ENCODE measurements at places on chromosomes 2 and 18.

DNA sequence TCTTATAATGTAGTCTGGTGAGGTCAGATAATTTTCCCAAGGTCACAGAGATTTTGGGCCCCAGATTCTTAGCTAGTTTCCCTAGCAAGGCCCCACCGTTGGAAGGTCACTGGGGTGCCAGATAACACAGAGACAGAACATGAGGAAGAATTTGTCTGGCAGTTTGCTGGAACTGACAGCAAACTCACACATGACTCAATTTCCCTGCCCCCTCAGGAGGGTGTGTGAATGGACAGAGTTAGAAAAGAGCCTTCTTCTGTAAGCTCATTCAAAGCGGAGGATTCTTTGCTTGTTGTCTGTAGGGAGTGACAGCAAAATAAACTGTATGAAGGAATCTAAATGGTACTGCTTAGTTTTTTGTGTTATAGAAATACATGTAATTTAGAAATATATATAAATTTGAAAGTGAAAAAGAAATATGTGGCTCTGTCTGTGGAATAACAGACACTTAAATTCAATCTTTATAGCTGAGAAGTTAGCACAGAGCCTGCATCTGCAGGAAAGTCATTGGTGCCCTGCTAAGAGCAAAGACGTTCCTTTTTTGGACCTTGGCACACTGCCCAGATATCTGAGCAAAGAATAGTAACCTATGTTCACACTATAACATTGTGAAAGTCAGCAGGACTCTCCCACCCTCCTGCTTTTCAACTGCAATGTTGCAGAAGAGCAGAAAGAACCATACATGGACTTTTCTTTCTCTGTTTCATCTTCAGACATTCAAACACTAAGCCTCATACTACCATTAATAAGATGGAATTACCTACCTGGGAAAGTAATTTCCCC, 2.1 kb downstream of the MDH1 start:
- DNase-seq = no peak

GRCh38 chr2:9765611-9766531, 77.4 kb upstream of the TAF1B start:
- DNase-seq = no peak

DNA sequence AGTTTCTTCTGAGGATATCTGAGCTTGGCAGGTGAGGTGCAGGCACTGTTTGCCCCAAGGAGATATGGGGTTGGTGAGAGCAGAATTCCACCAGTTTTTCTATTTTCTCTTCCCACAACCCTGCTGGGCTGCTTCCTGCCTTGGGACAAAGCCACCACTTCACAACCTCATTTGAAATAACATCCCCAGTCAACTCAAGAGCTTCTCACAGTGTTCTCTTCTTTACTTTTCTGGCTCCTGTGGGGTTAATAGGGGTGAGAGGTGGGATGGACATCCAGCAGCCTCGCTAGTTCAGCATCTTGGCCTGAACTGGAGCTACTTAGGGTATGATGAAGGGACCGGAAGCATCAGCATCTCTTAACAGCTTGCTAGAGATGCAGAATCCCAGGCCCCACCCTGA, 106.3 kb downstream of the SLC4A3 start:
- no peak for DNase-seq

- no peak for DNase-seq
Observed at GRCh38 chr2:156541229-156541628, 105.0 kb downstream of the GPD2 start.

GRCh38 chr2:206084439-206084869, 1.5 kb downstream of the INO80D start:
- no peak for DNase-seq

DNA sequence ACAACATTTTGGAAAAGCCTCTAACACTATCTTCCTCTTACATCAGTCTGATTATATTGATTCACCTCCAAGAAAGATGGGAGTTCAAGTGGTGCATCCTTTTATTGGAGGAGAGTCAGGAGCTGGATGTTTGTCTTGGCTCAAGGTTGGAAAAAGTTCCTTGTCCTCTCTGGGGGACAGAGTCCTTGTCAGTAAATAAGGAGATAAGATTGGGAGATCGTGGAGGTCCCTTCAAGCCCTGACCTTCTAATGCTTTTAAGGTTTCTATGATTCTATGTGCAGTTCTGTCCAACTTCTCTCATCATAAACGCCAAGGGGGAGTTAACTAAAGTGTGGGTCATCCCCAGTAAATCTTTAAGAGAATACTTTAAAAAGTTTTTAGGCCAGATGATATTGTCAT, 60.9 kb upstream of the CCBE1 start:
- DNase-seq = no peak

GRCh38 chr2:221077251-221077650, 494.9 kb downstream of the EPHA4 start:
- DNase-seq = no peak

DNA sequence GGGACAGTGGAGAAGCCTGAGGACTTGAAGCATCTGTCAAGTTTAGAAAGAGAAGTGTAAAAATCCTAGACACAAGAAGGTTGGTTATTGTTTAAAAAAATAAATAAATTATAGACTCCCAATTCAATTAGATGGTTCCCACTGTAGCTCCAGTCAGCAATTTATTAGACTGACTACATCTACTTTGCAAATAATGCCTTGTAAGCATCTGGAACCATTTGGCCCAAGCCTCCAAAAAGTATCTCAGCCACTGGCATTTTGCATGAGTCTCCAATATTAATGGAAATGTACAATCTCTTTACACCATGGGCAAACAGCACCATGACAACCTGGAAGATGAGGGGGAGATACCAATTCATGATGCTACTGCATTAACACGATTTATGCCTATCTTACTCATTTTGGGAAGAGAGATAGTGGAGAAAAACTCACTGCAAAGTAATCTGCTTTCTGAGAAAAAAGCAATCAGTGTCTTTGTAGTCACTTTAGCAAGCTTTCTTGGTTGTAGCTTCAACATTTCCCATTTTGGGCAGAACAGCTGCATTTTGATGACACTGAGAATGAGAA, 2.8 kb downstream of the NYAP2 start:
- DNase-seq = no peak

GRCh38 chr2:174473796-174474195, 13.0 kb downstream of the GPR155 start:
- no peak for DNase-seq

DNA sequence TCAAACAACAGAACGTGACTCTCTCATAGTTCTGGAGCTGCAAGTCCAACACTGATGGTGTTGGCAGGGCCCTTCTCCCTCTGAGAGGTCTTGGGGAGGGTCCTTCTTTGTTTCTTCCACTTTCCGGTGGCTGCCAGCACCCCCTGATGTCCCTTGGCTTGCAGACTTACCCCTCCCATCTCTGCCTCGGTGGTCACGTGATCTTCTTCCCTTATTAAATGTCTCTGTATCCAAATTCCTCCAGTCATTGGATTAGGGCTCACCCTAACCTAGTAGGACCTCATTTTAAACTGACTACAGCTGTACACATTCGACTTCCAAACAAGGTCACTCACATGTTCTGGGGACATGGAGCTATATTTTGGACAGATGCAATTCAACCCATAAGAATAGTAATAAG, 780.6 kb upstream of the SALL3 start:
- no peak for DNase-seq

DNA sequence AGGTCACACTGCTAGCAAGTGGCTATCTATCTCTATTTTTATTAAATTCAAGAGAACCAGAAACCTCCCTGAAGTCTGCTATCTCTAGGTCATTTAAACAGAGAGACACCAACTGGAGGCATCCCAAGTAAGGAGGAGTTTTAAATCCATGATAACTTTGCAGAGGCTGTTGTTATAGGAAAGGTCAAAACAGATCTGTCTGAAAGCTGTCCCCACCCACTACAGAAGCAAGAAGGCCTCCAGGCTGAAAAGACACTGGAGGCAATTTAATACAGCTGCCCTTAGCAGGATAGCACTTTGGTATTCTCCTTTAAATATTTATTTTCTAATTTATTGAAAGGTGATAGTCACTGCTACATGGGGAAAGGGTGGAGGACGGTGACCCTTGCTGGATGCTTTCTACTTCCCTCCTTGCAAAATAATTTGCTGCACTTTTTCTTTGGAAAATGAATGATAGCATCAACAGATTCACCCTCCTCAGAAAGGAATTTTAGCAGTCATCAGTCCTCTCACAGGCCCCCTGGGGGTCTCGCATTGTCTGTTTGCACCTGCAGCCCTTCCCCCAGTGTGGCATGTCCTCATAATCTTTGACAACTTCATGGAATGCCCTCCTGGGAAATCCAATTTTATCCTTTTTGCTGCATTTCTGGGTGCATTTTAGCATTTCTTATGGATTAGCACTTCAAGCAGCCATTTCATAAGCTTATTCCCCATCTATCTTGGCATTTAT, 429.5 kb upstream of the TNP1 start:
- DNase-seq = no peak

GRCh38 chr18:31658670-31659575, 25.5 kb downstream of the B4GALT6 start:
- DNase-seq = peak; percentile 1

DNA sequence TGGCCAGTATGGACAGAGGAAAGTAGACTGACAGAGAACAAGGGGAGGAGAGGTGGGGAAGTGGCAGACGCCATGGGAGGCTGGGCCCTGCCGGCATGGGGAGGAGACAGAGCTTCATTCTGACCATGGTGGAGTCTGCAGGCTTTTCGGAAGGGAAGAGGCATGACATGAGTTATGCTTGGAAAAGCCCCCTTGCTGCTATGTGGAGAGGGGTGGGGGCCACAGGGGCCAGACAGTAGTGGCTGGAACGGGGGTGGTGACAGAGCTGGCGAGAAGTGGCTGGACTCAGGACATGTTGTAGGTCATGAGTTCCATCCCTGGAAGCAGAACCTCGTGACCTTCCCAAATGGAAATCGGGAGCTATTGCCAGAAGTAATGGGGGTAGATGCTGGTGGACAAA, 66.7 kb upstream of the DAPL1 start:
- DNase-seq = no peak

- no peak for DNase-seq
Observed at GRCh38 chr2:47512581-47513083, 109.7 kb downstream of the MSH2 start.

GRCh38 chr2:182047544-182047943, 61.9 kb downstream of the PPP1R1C start:
- no peak for DNase-seq

DNA sequence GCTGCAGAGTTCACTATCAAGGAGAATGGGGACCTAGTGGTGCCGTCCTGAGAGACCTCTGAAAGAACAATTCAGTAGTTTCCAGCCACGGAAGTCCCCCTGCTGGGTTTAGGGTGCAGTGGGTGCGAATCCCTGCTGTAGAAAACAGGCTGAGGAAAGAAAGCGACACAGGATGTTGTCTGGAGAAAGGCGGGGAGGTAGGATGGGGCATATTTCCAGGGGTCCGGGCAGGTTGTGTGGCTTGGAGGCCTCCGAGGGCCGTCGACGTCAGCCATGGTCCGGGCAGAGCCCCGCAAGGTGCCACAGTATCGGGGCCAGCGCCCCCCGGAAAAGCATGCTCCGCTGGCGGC, 807 bp upstream of the CREB1 start:
- DNase-seq = peak; percentile 84

GRCh38 chr2:3198119-3198518, 179.5 kb downstream of the EIPR1 start:
- no peak for DNase-seq

- no peak for DNase-seq
Observed at GRCh38 chr2:68258851-68259250, 6.5 kb upstream of the PPP3R1 start.

GRCh38 chr2:240411261-240412160, 24.0 kb upstream of the GPC1 start:
- no peak for DNase-seq

DNA sequence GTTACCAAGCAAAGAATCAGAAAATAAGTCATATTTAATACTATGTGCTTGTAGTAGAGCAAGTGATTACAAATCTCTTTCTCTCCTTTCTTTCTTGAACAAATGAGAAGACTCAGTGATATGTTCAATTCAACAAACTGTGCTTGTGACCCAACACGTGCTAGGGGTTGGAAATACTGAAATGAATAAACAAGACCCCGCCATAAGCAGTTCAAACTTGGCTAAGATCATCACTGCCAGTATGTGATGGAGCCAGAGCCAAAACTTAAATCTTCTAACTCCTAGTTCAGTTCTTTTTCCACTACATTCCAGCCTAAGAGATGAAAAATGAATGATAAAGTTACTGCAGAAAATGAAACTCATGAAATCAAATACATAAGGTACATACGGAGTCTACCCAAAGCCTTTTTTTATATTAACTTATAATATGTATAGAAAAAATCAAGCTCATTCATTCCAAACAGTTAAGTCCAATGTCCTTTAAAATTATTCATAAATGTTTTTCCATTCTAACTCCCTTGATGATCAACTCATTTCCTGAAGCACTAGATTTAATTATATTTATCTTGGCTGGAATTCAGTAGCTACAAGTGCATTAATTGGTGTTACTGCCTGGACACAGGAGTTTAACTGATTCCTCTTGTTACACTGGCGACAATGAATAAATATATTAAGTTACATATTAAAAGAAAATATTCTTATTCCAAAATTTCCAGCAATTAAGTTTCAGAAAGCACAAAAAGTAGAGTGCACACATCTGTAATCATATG, 36.0 kb downstream of the GALNT3 start:
- DNase-seq = no peak

GRCh38 chr2:99338029-99338585, 918 bp downstream of the EIF5B start:
- DNase-seq = peak; percentile 14

DNA sequence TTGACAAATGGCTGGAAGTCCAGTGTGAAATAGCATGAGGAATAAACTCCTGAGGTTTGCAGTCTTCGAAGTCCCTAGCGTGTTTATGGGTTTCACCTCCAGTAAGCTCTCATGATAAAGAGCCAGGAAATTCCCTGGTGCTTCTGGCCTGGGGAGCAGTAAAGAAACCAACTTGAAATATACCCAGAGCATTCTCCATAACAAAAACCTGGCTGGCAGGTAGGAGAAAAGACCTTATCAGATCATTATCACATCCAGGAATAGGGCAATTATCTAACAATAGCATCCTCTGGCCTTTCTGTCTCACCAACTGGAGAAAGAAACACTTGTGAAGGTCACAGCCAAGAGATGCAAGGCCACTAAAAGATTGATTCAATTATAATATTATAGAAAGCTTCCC, 513.6 kb upstream of the LRRTM4 start:
- DNase-seq = no peak

- DNase-seq = no peak
Observed at GRCh38 chr2:164593541-164593940, 27.7 kb downstream of the GRB14 start.

DNA sequence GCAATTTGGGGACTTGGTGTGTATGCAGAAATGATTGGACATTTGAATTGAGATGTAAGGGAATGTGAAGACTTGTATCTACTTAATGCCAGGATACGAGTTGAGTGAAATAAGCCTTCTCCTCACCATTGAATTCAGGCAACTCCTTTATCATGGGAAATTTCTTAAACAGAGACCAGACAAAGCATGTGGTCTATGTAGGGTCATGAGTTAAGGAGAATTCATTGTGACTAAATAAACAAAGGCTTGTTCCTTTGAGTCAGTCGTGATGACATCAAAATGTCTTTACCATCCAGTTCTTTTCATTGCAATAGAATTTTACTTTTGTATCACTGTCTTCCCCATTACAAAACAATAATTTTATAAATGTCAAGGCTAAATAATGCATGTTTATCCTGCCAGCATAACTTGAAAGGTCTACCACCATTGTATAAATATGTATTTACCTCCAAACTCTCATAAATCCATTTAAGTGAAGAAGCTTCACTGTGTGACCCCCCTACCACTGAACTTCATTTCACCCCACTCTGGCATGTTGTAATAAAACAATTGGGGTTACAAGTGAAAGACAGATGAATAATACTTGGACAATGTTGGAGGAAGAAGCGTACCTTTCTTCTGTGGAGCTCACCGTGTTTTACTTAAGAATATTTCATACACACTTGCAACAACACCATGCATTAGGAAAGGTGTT, 149.4 kb downstream of the EPHA4 start:
- DNase-seq = no peak
